HepG2 (cell line): ENCODE measurements at places on chromosomes 1 and 21. TPM values are rescaled to one million over a fixed set of nuclear protein-coding genes. Genes with fewer than 3 reads are reported as not detected.

GRCh38 chr1:25871086-25871703 lies 4.3 kb downstream of the PAQR7 start:
- DNase-seq, result peak; percentile 75

DNA sequence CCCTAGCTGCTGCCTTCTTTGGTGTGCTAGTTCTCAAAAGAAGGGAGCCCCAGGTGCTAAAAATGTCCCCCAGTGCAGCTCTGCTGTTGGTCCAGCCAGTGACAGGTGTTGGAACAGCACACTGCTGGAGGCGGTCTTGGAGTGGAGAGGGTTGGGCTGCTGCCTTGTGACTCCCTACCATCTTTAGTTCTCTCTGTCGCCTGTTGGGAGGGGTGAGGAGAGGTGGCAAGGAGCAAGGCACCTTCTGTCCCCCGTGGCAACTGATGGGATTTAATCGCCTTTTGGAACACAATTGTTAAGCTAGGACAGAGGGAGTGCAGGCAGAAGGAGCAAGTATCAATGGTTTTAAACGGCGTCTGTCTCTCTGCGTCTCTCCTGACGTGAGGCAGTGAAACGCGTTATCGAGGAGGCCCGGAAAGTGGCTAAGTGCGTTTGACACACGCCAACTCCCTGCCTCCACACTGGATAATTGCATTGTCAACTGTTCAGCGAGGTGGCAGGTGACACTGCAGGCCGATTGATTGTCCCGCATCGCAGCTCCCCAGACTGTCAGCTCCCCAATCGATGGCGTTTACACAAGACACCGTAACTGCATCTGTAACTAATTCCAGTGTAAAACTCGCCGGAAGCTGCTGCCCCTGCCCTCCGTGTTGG lies 34.0 kb downstream of the TMEM53 start:
- DNase-seq, result no peak

GRCh38 chr21:35222021-35222420 lies 172.9 kb upstream of the RUNX1 start:
- no peak for DNase-seq

DNA sequence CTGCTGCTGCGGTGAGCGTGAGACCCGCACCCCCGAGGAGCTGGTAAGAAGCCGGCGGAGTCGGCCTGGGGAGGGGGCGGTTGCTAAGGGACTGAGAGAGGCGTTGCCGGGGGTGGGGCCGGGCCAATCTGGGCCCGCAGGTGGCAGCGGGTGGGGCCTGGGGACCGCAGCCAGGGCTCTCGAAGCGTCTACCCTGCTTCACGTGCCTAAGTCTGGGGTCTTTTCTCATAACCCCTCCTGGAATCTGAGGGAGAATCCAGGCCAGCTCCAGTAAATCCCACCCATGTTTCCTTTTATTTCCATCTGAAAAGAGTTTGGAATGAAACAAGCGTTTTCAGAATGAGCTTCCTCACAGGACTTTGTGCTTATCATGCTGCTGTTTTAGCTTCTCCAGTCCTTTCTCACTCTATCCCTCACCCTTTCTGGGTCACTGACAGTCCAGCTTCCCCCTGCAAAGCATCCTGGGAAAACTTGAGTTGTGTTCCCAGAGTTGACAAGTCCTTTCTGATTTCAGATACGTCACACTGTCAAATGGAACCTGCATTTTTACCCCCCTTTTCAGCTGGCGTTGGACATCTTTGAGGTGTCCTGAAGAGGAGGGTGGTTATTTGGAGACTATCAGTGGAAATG lies 431 bp downstream of the CLCN6 start:
- no peak for DNase-seq

DNA sequence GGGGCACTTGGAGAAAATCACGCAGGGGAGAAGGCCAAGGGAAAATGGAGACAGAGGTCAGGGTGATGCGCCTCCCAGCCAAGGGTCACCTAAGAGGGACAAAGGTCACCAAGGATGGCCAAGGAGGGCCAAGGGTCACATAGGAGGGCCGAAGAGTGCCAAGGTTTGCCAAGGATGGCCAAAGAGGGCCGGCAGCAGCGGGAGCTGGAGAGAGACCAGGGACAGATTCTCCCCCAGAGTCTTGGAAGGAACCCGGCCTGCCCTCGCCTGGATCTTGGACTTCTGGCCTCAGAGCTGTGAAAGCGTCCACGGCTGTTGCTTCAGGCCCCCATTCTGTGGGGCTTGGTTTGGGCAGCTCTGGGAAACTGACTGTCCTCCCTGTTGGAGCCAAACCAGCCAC lies 25.6 kb upstream of the ARHGEF16 start:
- DNase-seq, result no peak

DNA sequence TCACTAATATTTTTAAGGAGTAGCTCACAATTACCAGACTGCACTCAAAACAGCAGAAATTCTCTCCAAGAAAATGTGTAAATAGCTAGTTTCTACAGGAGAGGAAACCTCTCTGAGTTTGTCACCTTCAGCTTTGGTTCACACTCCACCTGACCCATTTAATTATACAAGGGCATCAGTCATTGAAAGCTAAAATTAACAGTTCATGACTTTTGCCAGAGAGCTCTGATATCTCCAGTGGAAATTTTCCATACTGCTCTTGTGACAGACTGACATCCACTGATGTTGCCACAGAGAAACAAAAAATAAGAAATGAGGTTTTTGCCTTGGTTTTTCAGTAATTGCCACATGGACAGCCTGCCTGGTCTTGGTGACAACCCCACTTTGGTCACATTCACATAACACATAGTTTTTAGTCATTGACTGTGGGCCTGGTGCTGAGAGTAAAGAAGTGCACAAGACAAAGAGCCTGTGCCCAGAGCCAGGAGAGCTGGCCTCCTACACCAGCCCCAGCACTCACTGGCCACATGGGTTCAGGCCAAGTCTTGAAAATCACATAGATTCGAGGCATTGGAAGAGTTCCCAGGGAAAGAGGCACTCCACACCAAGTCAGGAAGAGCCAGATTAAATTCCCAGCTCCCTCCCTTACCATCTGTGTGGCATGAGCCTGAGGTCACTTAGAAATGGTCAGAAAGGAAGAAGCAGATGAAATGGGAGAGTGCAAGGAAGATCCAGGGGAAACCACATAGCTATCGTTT lies 13.8 kb upstream of the SIM2 start:
- DNase-seq, result no peak

DNA sequence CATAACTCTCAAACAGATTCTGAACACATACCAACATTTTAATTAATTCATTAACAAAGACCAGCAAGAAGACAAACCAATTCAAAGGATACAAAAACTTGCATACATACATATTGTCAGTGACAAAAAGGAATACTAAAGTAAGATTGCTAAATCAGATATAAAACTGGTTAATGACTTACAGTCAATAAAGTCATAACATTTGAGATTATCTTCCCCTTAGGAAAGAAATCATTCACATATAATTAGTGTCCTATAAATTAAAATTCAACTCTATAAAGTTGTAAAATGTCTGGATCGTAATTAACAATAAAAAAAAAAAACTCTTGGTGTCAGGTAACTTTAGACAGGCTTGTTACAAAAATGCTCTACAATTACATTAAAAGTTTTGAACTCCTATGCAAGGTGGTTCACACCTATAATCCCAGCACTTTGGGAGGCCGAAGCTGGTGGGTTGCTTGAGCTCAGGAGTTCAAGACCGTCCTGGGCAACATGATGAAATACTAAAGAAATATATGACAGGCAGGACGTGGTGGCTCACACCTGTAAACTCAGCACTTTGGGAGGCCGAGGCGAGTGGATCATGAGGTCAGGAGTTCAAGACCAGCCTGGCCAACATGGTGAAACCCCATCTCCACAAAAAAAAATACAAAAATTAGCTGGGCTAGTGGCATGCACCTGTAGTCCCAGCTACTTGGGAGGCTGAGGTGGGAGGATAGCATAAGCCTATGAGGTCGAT lies 17.7 kb upstream of the RAB3B start:
- DNase-seq, result no peak

DNA sequence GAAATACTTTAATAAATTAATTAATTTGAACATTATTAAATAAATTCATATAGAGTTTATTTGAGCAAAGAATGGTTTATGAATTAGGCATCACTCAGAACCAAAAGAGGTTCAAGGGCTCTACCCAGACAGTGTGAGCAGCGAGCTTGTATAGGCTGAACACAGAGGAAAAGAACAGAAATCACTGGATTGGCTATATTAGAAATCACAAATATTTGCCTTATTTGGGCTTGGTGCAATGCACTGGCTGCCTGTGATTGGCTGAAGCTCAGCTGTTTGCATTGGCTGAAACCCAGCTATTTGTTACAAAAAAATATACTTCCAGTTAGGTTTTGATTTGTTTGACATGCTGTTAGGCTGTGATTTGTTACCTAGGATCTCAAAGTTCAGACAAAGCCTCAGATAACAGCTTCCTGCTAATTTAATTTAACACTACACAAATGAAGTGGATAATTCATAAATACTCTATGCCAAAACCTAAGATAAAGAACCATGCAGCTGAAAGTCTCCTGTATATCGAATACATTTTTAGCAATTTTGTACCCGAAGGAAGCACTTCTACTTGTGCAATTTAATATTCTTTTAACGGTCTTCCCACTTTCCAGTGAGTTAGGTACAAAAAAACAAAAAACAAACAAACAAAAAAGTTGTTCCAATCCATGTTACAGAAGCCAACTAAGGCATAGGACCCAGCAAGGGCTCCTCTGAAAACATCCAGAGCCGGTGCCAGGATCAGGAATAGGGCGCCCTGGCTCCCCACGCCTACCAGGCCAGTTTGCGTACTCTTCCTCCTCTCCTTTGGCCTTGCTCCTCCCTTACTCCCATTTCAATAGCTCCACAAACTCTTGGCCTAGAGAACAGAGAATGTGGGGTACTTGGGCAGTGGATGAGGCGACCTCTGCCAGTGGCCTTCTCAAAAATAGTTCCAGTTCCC lies 179.1 kb downstream of the DUSP10 start:
- DNase-seq, result no peak

Gene ANKRD34A
- 0.07 and 0.14 TPM in 2 replicates for total RNA-seq
